ENCODE measurements at places on chromosomes 12 and 14.
A peak's percentile ranks its signal among the peaks of the same experiment; 100 is the strongest.

DNA sequence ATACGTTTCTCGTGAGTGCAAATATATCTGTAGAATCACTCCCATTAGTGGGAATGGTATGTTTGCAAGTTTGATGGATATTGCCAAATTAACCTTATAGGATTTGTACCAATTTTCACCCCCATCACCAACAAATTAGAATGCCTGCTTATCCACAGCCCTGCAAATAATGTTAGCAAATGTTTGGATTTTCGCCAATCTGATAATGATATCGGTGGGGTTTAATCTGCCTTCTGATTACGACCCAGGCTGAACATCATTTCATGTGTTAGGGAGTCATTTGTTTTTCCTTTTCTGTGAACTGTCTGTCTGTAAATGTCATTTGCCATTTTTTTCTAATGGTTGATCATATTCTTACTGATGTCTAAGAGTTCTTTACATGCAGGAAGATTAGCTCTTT, 4.1 kb upstream of the DAZAP2 start:
- no peak for DNase-seq

DNA sequence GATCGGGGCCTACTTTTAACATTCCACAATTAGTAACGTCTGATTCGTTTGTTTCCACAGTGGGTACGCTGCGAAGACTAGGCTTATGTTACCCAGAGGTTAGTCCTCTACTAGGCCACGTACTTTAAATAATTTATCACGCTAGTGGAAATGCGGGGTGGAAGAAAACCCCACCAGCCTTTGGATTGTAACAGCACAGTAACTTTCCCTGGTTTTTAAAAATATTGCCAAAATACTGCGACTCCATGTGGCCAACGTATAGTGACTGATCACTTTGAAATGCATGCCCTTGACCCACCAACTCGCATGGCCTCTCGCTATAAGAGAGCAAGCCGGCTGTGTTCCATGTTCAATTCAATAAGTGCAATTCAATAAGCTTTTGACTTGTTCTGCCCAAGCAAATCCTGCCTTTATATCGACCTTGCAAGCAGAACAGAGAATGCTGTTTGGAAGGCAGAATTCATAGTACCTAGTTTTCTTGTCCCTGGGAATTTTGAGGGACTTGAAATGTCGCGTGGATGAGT, 882 bp upstream of the GTF2A1 start:
- DNase-seq = no peak

DNA sequence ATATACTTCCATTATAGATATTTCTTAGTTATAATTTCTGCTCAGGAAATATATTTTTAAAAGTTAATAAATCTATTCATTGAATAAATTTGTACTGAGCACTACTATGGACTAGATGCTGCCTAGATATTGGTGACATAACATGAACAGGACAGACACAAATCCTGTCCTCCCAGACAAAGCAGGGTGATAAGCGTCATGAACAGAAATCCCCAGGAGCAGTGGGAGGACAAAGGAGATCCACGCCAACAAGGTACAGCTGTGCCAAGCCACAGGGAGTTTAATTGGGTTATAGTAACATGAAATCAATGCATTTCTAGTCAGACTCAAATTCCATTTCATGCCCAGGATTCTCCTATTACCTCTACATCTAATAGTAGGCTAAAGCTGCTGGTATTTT, 171.8 kb upstream of the CPNE8 start:
- DNase-seq = no peak

DNA sequence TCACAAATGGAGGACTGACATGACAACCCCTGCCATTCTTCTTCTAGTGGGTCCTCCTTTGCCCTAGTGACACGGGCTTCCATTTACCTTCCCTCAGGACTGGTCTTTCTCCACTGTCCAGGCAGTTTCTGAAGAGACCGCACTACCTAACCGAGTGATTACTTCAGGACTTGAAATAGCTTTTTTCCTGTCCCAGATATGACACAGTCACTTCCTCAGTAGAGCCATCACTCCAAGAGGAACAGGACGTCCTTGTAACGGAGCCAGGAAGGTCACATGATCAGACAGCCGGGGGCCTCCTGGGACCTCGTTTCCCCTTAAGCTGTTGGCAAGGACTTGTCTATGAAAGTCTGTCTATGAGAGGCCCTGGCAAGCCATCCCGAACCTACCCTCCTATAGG, 62.3 kb downstream of the FOS start:
- DNase-seq = no peak

- DNase-seq = peak; percentile 36
These were observed 22.1 kb downstream of the LGMN start for GRCh38 chr14:92726135-92726932.

DNA sequence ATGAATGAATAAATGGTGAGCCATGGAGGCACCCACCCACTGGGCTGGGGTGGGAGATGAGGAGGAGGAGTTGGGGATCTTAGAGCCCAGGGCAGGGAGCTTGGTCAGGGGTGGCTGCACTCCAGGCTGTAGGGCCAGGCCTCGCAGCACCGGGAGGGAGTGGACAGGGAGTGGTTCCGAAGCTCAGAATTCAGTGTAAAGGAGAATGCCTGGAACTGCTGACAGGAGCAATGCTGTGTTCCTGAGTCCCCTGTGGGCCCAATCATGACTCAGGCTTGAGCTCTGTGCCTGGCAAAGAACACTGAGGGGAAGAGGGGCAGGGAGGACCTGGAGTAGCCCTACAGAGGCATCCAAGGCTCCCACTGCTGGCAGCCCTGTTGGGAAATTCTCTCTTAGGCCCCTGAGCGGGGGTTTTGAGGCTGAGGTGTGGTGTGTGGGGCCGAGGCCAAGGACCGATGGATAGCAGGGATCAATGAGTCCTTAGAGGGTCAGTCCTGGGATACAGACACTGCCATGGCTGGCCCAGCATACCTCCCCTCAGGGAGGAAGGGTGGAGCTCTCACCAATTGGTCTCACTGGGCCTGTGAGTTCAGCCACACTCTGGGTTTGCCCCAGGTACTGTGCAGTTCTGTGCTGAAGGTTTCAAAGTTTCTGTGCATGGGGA, 9.5 kb upstream of the RABGGTA start:
- no peak for DNase-seq

DNA sequence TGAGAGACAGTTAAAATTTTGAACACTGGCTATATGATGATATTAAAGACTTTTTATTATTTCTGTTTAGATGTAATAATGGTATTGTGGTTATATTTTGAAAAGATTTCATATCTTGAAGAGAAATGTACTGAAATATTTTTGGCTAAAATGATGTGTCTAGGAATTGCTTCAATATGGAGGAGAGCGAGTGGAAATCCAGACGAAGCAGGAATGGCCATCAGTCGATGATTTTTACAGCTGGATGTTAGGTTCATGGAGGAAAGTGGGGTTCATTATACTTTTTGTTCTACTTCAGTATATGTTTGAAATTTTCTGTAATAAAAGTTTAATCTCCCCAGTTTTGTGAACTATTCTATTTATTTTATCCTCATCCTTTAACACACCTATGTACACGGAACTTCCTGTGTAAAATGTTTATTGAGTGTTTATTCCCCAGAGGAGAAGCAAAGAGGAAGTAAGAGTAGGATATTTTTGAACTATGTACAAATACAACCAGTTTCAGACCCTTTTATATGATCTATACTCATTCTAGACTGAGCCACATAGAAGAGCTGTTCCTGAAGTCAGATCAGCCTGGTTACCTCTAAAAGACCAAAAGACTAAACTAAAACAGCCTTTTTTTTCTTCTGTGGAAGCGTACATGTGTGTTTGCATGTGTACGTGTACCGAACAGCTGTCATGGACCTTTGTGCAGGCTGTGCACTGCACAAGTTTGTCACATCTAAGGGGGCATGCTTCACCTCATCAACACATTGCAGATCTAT, 211.0 kb upstream of the NUDT4 start:
- DNase-seq = no peak

DNA sequence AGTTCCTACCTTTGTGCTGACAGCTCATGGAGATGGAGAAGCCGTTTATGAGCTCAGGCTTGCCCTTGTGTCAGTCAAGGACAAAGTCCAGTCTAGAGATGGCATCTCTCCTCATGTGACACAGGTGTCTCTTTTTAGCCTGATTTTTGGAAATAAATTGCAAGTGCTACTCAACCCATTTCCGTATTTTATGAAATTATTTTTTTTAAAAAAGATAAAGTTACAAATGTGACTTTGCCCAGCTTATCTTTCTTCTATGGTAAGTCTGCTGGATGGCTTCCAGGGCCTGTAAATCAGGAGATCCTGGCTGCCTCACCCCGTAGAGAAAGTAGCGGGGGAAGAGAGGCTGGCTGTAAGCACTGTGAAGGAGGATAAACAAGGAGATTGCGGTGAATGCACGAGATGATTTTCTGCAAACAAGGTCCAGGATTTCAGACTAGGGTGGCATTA, 169.7 kb downstream of the MYRFL start:
- no peak for DNase-seq

DNA sequence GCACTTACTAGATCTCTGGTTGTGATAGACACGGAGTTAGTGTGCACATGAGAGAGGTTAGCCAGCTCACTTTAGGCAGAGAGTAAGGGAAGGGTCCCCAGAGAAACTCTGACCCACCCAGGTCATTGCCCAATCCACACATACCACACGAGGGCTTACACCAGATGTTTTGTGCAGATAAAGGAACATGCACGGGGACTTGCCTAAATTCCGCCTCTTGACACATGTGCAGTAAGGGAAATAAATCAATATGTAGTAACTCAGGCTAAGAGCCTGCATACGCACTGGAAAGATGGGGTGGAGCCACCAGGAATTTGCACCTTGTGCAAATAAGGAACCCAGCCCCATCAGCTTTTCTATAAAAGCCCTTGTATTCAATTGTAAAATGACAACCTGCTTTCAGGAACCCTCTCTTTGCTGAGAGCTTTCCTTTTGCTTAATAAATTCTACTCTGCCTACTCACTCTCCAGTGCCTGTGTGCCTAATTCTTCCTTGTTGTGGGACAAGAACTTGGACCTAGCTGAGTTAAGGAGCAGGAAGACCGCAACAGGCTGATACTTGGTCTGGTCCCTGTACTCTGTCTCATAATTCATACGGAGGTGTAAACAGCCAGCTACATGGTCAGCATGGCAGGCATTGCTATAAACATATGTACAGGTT, 120.2 kb downstream of the EMP1 start:
- DNase-seq = no peak

GRCh38 chr12:94193168-94193567, 44.8 kb downstream of the PLXNC1 start:
- no peak for DNase-seq

- no peak for DNase-seq
These were observed 38.3 kb upstream of the LDHB start for GRCh38 chr12:21695986-21696385.
